ENCODE measurements at places on chromosomes 12 and 14.
A peak's percentile ranks its signal among the peaks of the same experiment; 100 is the strongest.

GRCh38 chr14:101061411-101062064 lies 158.0 kb upstream of the RTL1 start:
- DNase-seq: no peak

GRCh38 chr14:54447231-54447692 lies 6.1 kb upstream of the CNIH1 start:
- DNase-seq: peak; percentile 4

DNA sequence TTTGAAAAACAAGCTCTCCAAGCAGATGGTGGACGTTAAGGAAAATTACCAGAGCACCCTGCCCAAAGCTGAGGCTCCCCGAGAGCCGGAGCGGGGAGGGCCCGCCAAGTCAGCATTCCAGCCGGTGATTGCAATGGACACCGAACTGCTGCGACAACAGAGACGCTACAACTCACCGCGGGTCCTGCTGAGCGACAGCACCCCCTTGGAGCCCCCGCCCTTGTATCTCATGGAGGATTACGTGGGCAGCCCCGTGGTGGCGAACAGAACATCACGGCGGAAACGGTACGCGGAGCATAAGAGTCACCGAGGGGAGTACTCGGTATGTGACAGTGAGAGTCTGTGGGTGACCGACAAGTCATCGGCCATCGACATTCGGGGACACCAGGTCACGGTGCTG lies 62.4 kb downstream of the NTF3 start:
- DNase-seq: no peak

- no peak for DNase-seq
These were observed 213.5 kb upstream of the KRR1 start for GRCh38 chr12:75724928-75725312.

DNA sequence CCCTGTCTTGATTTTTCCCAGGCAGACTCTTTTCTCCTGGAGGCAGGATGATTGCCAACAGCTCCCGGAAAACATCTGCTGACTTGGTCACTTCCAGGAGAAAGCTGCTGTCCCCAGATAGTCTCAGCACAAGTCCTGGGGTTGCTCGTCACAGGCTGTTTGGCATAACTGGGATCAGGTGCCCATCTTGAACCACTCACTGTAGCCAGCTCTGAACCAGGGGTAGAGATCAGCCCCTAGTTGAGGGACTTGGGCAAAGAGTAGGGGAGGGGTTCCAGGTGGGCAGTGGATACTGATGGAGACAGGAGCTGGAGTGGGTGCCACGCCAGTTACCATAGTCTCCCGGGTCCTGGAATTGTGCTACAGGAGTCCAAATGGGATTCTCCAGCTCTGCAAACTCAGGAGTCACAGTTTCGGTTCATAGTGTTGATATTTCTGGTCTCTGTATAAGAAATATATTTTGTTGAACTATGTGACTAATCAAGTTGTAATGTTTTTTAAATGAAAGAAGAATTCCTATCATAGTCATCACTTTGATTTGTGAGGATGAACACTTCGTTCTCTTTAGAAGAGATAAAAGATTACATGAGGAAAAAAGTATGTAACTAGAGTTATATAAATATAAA lies 1154.5 kb downstream of the AACS start:
- no peak for DNase-seq

DNA sequence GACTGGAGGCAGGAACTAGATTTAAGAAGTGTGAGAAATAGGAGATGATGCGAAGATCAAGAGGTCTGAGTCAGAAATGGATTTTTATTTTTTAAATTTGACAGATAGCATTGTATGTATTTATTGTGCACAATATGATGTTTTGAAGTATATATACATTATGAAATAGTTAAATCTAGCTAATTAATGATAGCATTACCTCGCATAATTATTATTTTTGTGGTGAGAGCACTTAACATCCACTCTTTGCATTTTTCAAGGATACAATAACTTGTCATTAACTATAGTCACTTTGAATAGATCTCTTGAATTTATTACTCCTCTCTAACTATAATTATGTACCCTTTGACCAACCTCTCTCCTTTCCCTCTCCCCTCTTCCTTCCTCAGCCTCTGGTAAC lies 3.7 kb downstream of the SMOC1 start:
- DNase-seq: no peak

GRCh38 chr12:76020731-76021672 lies 10.6 kb downstream of the PHLDA1 start:
- no peak for DNase-seq

GRCh38 chr12:130007771-130008170 lies 103.9 kb upstream of the TMEM132D start:
- DNase-seq: no peak

DNA sequence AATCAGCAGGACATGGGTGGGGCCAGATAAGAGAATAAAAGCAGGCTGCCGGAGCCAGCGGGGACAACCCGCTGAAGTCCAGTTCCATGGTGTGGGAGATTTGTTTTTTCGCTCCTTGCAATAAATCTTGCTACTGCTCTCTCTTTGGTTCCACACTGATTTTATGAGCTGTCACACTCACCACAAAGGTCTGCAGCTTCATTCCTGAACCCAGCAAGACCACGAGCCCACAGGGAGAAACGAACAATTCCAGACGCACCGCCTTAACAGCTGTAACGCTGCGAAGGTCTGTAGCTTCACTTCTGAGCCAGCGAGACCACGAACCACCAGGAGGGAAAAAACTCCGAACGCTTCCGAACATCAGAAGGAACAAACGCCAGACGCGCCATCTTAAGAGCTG lies 2.8 kb upstream of the CNIH1 start:
- DNase-seq: no peak

- no peak for DNase-seq
These were observed 65.5 kb upstream of the STON2 start for GRCh38 chr14:81465507-81466228.

GRCh38 chr12:89691659-89692058 lies 17.0 kb downstream of the ATP2B1 start:
- DNase-seq: no peak

DNA sequence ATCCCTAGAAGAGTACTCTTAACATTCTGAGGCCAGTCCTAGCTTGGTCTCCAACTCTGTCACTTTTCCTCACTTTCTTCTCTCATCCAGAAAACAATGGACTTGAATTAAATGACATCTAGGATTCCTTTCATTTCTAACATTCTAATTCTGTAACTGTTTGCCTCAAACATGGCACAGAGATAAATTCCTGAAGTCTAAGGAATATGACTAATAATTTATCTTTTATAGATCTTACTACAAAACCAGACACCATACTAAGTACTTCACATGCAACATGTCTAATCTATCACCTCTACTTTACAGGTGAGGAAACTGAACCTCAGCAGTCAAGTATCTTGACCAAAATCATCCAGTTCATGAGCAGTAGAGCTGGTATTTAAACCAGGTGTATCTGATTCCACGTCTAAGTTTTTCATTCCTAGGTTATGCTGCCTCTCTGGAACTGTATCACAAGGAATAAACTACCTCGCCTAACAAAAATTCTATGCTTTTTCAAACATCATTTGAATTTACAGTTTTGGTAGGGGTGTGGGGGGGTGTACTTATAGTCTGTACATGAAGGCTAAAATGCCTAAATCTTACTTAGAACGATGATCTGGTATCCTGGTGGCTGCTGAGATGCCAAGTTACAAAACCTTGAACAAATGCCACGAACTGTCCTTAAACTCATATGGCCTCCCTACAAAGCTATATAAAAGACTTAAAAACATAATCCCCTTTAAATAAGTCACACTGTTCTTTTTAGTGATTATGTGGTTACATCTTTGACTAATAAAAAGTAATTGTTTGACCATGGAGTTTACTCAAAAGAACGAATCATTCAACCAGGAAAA lies 41.6 kb downstream of the ATXN2 start:
- DNase-seq: no peak

DNA sequence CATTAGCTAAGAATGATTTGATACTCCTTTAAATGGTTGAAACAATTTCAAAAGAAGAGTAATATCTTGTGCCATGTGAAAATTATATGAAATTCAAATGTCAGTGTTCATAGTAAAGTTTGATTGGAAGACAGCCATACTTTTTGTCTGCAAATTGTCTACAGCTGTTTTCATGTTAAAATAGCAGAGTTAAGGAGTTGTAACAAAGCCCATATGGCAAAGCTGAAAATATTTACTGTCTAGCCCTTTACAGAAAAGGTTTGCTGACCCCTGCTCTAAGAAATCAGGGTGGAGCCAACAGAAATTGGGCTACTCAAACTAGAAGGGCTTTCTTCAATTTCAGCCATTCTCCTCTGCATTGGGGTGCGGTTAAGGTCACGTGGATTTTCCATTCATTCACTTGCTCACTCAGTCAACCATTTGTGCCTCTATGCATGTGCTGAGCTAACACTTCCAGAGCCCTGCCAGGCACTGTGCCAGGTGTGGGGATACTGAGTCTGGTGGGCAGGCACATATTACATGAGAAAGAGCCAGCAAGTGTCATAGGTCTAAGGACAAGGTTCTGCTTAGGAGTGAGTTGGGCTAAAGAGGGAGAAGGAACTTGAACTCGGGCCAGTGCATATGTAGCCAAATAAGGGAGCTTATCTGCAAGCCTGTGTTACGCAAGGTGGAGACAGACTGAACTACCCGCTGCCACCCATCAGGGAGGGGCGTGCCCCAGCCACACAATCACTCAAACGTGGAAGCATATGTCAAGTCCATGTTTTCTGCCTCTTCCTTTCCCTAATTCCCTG lies 139.8 kb upstream of the NOS1 start:
- no peak for DNase-seq

DNA sequence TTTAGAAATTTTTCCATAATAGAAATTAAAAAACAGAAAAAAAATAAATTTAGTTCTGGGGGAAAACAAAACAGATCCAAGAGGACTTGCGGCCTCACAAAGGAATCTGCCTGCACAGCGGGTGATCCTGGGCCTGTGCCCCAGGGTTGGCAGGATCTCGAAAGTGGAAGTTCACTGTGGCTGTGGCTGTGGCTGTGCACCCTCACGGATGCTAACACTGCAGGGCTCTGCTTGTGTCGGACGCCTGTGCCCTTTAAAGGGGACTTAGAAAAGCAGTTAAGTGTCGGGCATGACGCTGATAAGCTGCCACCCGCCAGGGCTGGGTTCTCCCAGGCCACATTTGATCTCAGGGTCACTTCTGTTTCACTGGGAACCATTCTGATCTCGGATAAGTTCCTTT lies 209.1 kb downstream of the TTC7B start:
- DNase-seq: no peak

DNA sequence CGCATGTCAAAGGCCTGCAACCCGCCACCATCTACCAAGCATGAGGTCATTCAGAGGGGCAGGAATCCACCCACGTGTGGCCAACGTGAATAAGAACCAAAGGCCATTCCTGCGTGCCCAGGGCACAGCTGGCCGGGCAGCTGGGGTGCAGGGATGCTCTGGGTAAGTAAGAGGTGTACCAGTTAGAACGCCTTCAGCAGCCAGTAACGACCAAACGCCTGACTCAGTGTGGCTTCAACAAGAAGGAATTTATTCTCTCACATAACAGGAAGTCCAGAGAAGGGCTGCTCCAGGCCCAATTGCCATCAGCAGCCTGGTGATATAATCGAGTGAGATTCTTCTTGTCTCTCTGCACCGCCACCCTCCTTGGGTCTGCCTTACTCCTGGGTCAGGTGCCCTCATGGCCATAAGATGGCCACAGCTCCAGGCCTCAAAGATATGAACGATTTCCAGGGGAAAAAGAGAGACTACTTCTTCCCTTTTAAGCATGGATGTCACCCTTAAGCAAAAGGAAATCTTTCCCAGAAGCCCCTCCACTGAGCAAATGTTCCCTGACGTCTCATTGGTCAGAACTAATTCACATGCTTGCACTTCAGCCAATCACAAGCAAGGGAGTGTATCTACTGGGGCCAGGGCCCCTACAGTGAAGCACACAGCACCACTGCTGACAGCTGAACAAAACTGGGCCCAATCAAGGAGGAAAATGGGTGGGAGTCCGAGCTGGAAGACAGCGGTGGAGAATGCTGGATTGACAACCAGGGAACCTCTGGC lies 7.3 kb downstream of the TTC7B start:
- no peak for DNase-seq

GRCh38 chr14:105486974-105487448 lies 325 bp downstream of the CRIP1 start:
- DNase-seq: peak; percentile 66

DNA sequence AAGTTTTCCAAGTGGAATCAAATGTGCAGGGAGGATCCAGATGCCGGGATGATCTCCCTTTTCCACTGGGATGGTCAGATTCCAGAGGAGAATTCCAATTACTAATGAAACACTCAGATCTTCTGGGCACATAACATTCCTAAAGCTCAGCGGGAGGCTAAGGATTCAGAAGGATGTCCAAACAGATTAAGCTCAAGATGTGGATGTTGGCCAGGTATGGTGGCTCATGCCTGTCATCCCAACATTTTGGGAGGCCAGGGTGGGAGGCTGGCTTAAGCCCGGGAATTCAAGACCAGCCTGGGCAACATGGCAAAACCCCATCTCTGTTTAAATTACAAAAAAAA lies 62.0 kb upstream of the PNMA1 start:
- DNase-seq: no peak

DNA sequence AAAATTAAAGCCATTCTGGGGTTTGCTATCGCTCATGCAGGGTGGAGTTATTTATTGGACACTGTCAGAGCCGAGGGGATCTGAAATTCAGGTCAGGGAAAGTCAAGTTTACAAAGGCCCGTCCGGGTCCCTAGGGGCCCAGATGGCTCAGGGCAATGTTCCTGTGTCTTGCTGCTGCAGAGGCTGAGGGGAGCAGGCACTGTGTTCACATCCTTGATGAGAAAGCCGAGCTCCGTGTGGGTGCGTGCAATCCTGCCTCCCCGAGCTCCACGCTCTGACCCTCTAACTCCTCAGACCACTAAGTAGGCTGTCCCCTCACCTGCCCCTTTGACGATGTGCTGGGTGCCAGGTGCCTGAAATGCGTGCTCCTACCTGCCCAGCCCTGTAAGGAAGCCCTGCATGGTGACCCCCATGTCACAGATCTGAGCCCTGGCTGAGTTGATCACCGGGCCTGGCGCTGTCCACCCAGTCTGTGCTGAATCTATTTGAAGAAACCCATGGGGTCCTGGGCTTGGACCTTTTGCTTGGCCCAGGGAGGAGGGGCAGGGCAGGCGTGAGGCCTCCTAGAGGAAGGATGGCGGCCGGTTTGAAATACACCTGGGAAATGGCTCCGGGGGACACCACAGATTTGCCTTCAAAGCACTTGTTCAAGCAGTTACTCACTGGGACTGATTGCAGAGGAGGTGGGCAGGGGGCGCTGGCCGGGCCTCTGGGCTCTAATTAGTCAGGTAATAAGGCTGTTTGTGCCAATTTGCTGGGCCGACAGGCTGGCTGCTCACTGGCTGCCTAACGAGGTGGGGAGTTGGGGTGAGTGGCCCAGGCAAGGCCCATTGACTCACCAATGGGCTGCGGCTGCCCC lies 204.3 kb downstream of the KIF26A start:
- DNase-seq: no peak

GRCh38 chr14:51897791-51898355 lies 37.5 kb downstream of the GNG2 start:
- no peak for DNase-seq

- no peak for DNase-seq
These were observed 18.8 kb downstream of the BCL11B start for GRCh38 chr14:99252940-99253868.

- no peak for DNase-seq
These were observed 48.6 kb upstream of the PPP1R12A start for GRCh38 chr12:79983492-79983891.

- DNase-seq: no peak
These were observed 1.6 kb downstream of the RHOJ start for GRCh38 chr14:63205866-63206265.

All from bone marrow (tissue), 2 donors.